ENCODE measurements at places on chromosomes 11 and 22.

DNA sequence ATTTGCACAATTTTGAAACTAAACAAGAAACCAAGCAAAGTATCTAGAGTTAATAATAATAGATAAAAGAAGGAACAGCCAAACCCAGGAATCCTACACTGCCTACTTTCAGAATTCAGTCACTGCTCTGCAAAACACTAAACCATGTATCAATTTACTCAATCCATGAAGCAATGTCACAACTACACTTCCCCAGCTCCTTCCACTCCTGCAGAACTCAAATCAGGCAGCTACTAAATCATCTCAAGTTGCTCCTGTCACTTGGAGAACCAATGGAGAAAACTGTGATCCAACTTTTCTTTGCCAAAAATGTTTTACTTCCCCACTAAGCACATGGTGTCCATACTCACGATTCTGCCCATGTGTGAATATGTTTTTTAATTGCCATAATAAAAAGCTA, 24.9 kb upstream of the C11orf58 start:
- no peak for DNase-seq

GRCh38 chr22:19497245-19497644, 17.5 kb downstream of the CDC45 start:
- DNase-seq = no peak

DNA sequence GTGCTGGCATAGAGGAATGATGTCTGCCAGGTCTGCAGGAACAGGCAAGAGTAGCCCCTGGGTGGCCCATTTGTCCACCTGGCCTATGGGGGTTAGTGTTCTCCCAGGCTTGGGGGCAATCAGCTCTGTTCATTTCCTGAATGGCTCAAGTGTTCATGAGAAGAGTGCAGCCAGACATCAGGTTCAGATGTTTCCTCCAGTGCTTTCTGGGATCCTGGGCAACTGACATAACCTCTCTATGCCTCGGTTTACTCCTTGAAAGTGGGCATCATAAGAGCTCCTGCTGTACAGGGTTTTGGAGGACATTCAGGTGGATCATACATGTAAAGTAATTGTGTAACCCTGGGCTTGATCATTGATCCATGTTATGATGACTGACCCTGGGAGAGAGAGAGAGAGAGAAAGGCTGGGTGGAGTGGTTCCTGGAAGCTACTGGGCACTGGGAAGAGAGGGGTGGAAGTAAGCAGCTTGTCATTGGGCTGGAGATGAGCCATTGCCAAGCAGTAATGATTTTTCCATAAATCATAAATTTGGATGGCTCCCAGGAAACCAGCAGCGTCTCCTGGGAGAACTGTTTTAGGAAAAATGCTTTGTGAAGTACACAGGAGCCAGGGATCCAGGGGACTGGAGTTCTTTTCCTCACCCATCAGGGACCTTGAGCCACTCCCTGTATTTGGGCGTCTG, 30.2 kb upstream of the ACCSL start:
- no peak for DNase-seq

- DNase-seq = no peak
Measured at GRCh38 chr11:16279524-16279923, 76.8 kb downstream of the SOX6 start.

DNA sequence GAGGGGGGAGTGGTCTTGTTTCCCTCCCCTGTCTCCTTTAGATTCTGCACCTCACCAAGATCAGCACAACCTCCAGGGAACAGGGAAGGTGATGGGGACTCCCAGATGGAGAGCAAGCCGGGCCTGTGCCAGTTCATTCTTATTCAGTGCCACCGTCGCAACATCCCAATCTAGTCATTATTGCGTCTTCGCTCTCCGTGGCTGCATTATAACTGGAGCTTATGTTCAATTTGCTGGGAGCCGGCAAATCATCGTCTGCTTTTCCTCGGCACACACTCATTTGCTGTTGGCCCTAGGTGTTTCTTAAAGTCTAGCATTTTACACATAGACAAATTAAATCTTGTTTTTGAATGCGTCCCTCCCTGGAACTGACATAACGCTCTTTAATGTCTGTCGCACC, 1269.7 kb downstream of the BRD1 start:
- no peak for DNase-seq

GRCh38 chr11:86515297-86516094, 140.8 kb downstream of the CCDC81 start:
- DNase-seq = no peak

- DNase-seq = no peak
Measured at GRCh38 chr11:67167719-67168118, 48.7 kb downstream of the KDM2A start.

GRCh38 chr11:32312865-32313403, 122.4 kb downstream of the WT1 start:
- no peak for DNase-seq

DNA sequence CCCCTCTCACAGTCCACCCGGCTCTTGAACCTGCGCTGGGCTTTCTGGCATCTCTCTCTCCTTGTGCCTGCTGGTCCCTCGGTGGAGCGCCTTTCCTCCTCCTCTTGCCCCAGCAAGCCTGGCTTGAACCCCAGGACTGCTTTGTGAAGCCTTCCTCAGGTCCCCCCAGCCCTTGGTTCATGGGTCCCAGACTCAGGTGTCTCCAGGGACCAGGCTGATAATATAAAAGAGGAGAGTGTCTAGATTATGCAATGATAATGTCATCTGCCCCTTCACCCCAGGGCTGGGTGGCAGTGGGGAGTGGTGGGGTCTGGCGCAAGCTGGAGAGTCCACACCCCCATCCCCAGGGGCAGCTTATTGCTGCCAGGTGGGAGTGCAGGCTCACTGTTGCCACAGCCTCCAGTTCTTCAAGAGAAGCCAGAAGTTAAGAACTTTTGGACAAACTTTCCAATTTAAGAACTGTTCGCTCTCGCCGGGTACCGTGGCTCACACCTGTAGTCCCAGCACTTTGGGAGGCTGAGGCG, 36.6 kb upstream of the PARVG start:
- no peak for DNase-seq

GRCh38 chr11:27194976-27195375, 154.4 kb downstream of the BBOX1 start:
- no peak for DNase-seq

GRCh38 chr11:15451713-15452112, 337.0 kb downstream of the INSC start:
- DNase-seq = no peak

- no peak for DNase-seq
Measured at GRCh38 chr11:35478471-35479091, 46.8 kb downstream of the PAMR1 start.

Data from GF-D8 (cell line).